ENCODE measurements at places on chromosomes 16 and 17.

- peak; percentile 32 for DNase-seq
Measured at GRCh38 chr17:12600349-12600748, 65.3 kb upstream of the MYOCD start.

GRCh38 chr17:58250344-58251011, 12.1 kb downstream of the LPO start:
- no peak for DNase-seq

DNA sequence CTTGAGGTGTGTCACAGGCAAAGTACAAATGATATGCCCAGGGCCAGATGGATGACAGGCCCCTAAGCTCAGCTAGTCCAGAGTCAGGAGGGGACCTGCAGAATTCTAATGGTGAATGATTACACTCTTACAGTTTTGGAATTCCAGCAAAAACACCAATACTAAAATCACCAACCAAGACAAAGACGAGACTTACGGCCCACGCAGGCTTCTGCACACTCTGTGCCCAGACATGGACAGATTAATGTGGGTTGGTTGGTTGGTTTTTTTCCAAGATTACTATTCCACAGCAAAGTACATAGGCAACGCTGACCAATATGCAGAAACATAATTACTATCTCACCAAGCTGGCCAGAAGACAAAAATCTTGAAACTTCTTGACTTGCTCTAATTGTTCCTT, 9.7 kb downstream of the ADCY9 start:
- no peak for DNase-seq

DNA sequence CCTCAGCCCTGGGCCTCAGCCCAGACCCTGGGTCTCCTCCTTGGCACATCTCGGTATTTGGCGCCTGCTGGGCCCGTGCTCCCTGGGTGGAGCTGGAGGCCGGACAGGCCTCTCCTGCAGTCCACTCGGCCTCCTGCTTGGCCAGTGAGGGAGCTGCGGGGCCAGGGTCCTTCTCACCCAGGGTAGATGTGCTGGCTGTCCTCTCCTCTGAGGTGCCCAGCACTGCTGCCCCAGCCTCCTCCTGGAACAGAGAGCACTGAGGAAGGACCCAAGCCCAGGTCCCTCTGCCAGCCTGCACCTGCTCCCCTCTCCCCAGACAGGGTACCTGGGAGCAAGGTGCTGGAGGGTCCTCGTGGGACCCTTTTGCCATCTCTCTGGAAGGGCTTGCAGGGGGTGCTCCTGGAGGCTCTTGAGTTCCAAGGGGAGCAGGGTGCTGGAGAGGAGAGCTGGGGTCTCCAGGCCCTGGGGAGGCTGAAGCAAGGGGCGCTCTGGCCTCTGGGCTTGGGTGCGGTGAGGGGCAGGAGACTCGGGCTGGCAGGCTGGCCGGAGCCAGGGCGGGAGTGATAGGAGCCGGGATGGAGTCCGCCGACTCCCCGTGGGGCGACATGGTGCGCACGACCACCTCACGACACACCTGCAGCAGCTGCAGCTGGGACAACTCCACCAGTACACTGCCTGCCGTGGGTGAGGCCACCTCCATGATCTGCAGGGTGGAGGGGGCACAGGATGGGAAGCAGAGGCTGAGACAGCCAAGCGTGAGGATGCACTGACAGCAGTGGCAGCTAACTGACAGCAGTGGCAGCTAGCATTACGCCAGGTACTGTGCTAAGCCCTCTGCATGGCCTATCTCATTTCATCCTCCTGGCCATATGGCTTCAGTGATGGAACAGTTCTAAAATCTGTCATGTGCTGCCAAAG, 17.8 kb downstream of the TSPOAP1 start:
- no peak for DNase-seq

- no peak for DNase-seq
Measured at GRCh38 chr16:13816701-13817100, 103.3 kb upstream of the ERCC4 start.

DNA sequence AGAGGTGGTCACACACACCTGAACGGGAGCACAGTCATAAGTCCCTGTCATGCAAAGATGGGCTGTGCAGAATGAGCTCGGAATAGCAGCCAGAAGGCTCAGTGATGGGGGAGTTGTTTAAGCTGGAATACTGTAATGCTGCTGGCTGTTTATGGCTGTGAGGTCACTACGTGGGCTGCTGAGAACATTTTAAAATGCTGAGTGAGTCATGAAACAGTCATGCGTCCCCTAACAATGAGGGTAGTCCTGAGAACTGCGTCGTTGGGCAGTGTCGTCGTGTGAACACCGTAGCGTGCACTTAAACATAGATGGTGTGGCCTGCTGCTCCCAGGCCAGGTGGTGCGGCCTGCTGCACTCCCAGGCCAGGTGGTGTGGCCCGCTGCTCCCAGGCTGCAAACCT, 39.7 kb downstream of the TBCD start:
- DNase-seq = no peak

DNA sequence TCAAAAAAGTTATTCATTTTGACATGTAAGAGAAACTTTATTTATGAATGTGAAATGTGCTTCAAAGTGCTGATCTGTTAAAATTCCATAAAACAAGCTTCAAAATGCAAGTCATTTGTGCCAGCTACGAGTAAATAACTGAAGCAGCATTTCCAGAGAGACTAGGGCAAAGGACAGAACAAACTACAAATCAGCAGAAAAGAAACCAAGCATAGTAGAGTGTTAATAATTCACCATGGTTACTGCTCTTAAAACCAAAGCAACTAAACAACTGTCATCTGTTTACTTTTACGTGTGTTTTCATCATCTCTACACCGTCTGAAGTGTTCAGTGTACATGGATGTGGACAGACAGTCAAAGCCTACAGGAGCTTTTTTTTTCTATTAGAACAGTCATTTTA, 1.6 kb upstream of the ASPA start:
- no peak for DNase-seq

DNA sequence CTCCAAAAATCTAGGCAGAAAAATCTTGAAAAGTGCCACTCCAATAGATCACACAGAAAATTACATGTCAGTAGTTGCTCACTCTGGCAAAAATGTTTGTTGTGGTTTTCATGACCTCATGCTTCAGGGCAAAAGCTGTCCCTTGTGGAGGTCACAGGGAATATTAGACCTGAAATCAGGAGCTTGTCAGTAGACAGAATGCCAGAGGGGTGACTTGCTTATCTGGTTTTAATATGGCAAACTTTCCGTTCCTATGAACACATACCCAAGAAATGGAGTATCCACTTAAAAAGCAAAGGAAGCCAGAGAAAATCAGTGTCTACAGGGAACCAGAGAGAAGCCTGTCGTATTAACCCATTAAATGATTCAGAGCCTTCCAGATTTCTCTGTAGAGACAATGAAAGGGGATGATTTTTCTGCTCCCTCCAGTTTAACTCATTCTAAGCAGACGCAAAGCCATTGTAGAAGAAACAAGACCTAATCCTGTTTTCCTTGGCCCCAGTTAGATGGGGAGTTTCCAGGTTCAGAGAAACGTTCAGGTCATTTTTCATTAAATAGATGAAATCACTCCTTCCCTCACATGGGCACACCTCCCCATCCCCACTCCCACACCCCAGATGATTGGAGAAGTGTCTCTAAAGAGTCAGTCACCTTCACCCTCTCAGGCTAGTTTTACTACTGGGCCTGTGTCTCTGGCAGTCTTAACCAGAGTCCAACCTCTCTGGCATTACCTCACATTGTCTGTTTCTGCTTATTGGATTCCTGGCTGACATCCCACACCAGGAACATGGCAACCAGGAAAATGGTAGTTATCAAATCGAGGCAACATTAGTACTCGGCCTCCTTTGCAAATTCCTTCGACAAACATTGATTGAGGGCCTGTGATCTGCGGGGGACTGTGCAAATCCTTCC, 6.0 kb downstream of the SOX9 start:
- DNase-seq = peak; percentile 39

DNA sequence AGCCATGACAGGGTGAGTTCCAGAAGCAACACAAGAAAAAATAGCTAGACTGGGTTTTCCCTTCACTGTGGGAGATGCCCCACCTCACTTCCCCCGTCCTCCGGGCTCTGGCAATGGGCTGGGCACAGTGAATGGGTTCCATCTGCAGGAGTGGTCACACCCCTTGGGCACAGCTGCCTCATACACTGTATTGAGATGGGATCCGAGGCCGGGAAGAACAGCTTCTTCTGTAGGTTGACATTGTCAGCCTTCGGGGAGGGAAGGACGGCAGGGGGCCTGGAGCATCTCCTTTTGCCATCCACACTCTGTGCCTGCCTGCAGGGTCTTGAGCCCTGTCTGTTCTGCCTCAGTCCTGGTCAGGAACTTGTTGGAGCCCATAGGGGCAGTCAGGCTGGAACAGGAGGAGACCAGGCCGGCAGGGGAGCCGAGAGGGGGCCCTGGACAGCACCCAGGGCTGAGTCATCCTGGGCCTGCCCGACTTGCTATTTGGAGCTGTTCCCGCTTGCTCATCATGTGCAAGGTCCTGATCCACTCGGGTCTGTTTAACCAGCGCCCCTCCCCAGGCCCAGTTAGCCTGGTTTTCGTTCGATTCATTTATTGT, 286.7 kb downstream of the SEC14L1 start:
- peak; percentile 66 for DNase-seq

DNA sequence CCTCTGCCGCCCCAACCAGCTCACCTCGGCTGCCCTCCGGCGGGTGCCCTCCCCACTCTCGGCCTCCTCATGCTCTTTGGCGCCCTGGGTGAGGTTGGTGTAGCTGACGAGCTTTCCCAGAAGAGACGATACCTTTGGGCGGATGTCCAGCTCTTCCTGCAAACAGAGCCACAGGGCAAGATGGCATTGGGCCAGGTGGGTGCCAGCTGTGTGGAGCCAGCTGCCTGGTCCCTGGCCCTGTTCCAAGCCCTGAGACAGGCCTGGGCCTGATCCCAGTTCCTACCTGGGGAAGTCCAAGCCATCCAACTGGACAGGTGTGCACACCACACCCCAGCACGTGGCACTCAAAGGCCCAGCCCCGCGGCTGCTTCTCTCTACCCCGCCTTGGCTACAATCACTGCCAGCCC, 6.9 kb downstream of the SLC12A4 start:
- DNase-seq = peak; percentile 82

DNA sequence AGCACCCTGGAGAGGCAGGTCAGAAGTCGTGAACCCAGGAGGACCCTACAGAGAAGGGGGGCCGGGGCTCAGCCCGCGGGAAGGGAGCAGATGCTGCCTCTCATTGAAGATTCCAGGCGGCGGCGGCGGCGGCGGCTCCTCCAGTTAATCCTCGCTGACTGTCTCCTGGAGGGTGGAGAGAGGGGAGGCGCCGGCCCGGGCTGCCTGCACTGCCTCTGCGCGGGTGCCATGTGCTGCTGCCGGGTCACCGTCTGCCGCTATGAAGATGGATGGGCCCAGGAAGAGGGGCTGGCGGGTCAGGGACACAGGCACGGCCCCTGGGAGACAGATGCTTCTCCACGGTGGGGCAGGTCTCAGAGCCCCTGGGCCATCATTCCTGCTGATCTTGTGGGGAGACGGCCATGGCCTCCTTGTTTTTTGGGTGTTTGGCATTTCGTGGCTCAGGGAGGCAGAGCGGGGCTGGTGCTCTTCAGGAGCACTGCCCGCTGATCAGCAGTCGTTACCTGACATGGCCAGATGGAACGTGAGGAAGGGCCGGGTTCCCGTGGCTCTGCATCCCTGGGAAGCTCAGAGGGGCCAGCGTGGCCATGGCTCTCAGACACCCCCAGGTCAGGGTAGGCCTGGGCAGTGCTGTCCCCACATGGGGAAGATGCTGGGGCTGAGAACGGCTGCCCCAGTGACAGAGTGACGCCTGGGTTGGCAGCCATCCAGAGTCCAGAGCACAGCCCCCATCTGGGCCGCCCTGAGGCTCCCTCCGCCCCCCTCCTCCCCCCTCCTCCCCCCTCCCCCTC, 36.1 kb downstream of the GINS2 start:
- DNase-seq = peak; percentile 61

DNA sequence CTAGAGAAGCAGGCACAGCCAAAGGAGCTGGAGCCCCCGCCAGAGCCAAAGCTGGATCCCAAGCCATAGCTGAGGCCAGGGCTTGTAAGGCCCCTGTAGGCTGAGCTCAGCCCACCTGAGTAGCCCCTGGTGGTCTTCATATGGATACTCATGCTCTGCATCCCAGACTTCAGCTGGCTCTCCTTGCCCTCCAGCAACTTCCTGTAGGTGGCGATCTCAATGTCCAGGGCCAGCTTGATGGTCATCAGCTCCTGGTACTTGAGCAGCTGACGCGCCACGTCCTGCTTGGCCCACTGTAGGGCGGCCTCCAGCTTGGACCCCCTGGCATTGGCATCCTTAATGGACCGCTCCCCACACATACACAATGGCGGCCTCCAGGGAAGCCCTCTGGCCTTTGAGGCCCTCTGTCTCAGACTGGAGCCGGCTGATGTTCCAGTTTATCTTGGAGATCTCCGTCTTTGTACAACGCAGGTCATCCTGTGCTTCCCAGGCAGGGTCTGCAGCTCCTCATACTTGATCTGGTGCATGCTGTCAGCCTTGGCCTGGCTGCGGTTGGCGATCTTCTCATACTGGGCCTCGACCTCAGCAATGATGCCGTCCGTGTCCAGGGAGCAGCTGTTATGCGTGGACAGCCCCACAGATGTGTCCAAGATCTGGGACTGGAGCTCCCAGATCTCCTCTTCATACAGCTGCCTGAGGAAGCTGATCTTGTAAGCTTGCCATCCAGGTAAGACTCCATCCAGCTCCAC, 28.9 kb downstream of the IKZF3 start:
- DNase-seq = no peak

DNA sequence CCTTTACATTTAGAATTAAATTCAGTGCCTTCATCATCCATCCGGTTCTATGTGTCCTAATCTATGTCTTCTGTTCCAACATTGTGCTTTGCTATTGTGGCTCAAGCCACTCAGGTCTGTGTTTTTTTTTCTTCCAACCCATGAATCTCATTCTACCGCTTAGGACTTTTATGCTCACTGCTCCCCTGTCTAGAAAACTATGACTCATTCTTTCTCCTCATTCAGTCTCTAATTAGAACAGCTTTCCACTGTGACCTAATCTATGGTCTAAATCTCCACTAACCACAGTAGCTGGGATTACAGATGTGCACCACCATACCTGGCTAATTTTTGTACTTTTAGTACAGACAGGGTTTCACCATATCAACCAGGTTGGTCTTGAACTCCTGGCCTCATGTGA, 418.7 kb downstream of the KCNJ2 start:
- no peak for DNase-seq

- no peak for DNase-seq
Measured at GRCh38 chr17:9750524-9750923, 40.9 kb downstream of the DHRS7C start.

GRCh38 chr16:75052481-75053202, 53.8 kb downstream of the ZNRF1 start:
- DNase-seq = no peak

- DNase-seq = no peak
Measured at GRCh38 chr17:1077581-1077985, 80.7 kb downstream of the TIMM22 start.

GRCh38 chr16:25126820-25127232, 15.3 kb downstream of the LCMT1 start:
- DNase-seq = peak; percentile 76

GRCh38 chr16:85615014-85615851, 2.1 kb downstream of the GSE1 start:
- peak; percentile 92 for DNase-seq

- DNase-seq = no peak
Measured at GRCh38 chr17:49890077-49890821, 42.4 kb upstream of the TAC4 start.

- no peak for DNase-seq
Measured at GRCh38 chr17:20989991-20990855, 52.6 kb downstream of the USP22 start.
